Ammon's horn (tissue), 1 donor: ENCODE measurements at places on chromosomes 2 and 18.

- DNase-seq = no peak
Measured at GRCh38 chr2:182038576-182038975, 52.9 kb downstream of the PPP1R1C start.

GRCh38 chr2:136075476-136075875 lies 42.5 kb downstream of the CXCR4 start:
- no peak for DNase-seq

GRCh38 chr2:74261204-74261864 lies 62.9 kb downstream of the MTHFD2 start:
- DNase-seq = peak; percentile 37

DNA sequence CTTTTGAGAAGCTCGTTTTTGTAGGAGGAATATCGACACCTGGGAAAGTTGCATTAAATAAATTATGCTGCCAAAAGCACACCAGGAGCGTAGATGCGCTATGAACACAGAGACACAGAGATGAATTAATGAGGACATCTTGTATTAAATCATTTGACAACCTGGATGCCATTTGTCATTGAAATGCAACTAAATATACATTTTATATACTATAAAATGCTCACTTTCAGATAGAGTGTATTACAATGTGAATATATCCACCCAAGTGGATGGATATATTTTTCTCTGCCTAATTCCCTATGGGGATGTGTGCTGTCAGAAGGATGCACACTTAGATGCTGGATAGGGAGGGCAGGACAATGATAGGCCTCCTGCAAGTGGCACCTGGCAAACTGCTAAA lies 426.2 kb downstream of the RIT2 start:
- DNase-seq = no peak

DNA sequence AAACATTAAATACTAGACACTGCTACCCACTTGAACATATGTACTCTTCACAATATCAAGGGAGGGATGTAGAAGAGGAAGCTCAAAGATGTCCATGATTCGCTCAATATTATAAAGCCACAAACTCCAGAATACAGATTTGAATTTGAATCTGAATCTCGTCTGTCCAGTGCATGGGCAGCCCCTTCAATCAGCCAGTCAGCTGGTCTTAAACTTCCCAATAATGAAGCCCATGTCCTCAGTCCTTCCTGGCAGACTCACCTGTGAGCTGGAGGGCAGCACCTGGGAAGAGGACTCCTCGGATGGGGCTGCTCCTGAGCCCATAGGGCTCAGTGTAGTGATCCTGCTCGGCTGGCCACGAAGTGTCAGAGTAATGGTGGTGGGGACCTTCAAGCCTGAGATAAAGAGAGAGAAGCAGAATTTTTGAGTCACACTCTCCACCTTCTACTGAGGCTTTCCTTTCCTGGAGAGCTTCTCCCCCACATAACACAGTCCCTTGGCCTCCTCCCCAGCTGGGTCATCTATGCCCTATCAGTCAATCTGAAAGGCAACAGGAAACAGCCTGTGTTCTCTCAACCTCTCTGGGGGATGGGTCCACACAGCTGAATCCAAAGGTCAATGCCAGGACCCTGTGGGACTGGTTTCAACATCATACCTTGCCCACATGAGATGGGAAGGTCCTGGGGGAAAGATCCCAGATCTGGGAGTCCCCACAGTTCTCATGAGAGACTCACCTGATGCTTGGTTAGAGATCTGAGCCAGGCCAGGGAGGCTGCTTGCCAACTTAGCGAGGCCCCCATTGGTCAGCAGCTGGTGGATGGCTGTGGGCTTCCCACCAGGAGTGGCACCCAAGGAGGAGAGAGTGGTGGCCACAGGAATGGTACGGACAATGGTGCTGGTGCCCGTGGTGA lies 36.5 kb downstream of the KANSL3 start:
- no peak for DNase-seq

DNA sequence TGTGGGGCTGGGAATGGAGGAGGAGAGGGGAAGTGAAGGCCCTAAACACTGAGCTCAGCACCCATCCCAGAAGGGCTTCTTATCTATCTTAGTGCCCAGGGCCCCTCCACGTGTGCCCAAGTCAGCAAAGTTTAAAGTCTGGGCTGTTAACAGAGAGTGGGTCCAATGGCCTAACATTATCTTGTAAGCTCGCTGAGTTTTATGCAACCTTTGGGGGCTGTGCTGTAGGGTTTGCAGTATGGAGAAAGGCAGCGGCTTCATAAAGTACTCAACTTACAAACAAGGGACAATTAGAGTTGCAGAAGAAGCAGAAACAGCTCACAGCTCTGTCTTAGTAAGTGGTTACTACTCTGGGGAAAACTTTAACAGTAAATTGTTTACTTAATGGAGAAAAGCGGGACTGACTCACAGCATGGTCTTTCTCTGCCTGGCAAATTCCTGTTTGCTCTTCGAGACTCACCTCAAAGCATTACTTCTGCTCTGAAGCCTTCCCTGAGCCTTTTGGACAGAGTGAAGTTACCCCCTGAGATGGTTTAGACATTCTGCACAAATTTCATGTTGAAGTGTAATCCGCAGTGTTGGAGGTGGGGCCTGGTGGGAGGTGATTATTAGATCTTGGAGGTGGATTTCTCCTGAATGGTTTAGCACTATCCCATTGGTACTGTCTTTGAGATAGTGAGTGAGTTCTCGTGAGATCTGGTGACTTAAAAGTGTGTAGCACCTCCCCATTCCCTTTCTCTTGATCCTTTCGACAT lies 9.0 kb downstream of the ENOSF1 start:
- DNase-seq = no peak

- DNase-seq = no peak
Measured at GRCh38 chr2:46690825-46691224, 211.5 kb downstream of the TMEM247 start.
